Bronchial epithelial cell (primary cell): ENCODE measurements at places on chromosomes 1 and 21. TPM values are rescaled to one million over a fixed set of nuclear protein-coding genes. Genes with fewer than 3 reads are reported as not detected.

RAB13 gene
- total RNA-seq = 24.2 and 40.8 TPM in 2 replicates

BARHL2 gene
- not detected in 2 replicates for total RNA-seq

CD5L gene
- total RNA-seq = not detected in 2 replicates

DNA sequence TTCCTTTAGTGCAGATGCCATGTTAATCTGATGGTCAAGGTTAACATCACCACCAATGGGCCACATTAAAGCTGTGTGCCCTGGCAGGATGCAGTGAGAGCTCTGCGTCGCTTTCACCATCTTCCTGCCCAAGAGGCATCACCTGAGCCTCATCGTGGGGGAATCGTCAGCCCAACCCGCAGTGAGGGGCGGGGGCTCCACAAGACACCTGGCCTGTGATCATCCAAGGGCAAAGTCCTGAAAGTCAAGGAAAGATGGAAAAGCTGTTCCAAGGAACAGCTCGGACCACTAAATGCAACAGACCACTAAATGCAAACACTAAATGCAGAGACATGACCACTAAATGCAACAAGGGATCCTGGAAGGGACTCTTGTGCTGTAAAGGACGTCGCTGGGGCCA is 49.9 kb downstream of the WDR4 start:
- DNase-seq = no peak

DNA sequence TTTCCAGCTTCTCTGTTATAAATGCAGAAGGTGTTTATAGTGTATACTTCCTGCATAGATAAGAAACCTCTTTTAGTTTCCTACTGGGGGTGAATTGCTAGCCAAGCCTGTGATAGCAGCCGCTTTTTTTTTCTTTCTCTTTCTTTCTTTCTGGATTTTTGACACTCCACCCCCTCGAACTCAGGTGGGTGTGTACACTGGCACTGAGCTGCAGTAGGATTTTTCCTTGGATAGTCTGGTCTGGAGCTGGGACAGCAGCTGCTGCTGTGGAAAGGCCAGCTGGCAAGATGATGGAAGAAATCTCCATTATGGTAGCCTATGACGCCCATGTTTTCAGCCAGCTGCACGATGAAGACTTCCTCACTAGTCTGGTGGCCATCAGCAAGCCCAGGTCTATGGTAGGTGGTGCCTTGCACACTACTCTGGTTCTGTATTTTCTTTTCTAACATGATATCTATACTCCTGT is 122.5 kb upstream of the CACYBP start:
- no peak for DNase-seq

DNA sequence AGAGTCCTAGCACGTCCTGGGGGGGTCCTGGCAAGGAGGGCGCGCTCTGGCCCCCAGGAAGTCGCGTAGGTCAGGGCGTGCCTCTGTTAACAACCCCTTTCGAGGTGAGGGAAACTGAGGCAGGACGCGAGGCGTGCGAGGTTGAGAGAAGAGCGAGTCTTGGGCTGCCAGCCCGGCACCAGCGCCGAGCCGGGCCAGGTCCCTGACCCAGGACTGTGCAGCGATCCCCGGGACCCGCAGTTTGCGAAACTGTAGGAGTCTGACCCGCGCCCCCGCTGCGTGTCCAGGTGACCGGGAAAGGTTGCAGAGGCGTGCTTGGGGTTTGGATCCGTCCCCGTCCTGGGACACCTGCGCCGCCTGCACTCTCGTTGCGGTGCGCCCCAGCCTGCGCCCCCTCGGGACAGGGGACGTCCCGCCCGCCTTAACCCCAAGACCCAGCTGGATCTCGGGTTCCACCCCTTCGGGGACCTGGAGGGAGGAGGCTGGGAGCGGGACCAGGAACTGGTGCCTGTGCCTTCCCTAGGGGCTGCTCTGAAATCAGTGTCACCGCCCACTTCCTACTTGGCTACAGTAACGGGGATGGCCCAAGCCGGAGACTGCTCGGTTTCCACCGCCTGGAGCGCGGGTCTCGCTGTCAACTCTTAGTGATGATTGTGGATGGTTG is 493 bp downstream of the DISC1 start:
- DNase-seq = peak; percentile 22

GRCh38 chr1:7640920-7641585 is 130.0 kb upstream of the VAMP3 start:
- no peak for DNase-seq

GRCh38 chr1:17665950-17666720 is 89.0 kb upstream of the ACTL8 start:
- peak; percentile 9 for DNase-seq

- DNase-seq = no peak
These were observed 144.3 kb downstream of the NTPCR start for GRCh38 chr1:233094691-233095090.

DNA sequence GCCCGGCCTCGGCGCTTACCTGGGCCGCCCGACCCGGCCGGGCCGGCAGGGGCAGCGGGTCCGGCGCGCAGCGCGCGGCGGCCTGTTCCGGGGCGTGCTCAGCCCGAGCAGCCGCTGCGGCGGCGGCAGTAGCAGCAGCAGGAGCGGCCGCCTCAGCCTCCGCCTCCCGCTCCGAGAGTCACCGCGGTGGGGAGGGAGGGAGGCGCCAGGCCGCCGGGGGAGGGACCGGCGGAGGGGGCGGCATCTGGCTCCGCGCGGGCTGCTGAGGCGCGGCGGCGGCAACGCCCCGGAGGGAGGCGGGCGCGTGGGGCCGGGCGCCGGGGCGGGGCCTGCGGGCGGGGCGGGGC is at the start of gene CTNNBIP1:
Gene CTNNBIP1, minus strand, starts transcription at position 194 of the 347 bp plus-strand sequence. CDS start 38,205 bp downstream, outside the sequence.
- no peak for DNase-seq

- peak; percentile 67 for DNase-seq
These were observed 179.6 kb downstream of the DHRS3 start for GRCh38 chr1:12438349-12438924.
